NCI-H524 (cell line): ENCODE measurements at places on chromosomes 5 and 9.

DNA sequence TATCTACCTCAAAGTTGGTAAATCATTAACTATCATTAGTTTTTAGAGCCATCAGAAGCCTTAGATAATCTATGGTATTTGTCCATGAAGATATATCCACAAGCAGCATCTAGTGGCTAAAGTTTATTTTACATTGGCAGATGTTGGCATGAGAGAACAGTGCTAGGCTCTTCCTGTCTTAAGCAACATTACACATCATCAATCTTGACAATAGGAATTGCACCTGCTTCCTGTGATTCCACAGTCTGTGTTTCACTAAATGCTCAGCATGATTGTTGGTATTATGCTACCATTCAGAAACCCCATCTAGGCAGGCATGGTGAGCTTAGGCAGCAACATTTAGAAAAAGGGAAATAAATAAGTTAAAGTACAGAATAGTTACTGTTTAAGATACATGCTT is 246.6 kb downstream of the SLCO4C1 start:
- DNase-seq, result peak; percentile 34

DNA sequence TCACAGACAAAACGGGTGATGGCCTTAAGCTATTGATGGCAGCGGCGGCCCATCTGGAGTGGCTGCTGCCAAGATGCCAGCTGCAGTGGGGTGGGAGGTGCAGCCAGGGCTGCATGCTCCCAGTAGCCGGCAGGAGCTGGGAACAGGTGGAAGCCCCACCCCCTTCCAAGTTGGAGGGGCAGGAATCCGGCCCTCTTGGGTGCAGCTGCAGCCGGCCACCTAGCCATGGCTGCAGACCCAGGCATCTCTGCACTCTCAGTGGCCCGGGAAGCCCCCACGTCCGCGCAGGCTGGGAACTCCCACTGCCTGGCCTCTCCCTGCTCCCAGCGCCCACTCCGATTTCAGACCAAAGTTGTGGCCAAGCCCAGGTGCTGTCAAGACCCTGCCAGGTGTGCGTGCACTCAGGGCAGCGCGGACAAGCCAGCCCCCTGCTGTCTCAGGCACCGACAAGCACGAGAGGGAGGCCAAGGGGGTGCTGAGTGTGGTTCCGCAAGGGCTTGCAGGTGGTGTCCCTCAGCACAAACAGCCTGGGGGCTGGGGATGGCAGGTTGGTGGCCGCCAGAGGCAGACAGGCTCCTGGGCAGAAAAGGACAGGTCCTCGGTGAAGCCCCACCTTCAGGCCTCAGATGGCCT is 115.1 kb upstream of the TSLP start:
- DNase-seq, result peak; percentile 67

DNA sequence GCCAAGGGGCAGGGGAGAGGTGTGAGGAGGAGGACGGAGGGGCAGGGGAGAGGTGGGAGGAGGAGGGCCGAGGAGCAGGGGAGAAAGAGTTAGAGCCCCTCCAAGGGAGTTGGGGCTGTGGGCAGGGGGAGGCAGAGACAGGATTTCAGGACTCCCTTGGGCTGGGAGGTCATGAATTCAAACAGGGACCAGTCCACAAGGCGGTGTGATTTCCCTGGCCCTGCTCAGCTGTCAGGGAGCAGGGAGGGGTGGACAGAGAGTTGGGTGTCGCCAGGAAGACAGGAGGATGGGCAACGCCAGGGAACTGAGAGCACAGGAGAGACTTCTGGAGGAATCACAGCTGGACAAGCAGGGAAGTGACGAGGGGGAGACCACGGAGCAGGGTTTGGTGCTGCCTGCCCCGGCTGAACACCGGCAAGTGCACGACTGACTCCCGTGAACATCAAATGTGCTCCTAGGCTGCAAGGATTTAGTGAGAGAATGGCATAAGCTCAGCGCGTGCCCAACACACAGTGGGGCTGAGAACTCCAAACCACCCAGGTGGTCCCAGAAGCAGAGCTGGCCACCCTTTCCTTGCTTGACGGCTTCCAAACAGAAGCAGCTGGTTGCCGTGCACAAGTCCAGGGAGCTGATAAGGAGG is 17.8 kb upstream of the OLFM1 start:
- DNase-seq, result no peak

- DNase-seq, result peak; percentile 49
Observed at GRCh38 chr9:33264003-33264472, 470 bp downstream of the BAG1 start.

DNA sequence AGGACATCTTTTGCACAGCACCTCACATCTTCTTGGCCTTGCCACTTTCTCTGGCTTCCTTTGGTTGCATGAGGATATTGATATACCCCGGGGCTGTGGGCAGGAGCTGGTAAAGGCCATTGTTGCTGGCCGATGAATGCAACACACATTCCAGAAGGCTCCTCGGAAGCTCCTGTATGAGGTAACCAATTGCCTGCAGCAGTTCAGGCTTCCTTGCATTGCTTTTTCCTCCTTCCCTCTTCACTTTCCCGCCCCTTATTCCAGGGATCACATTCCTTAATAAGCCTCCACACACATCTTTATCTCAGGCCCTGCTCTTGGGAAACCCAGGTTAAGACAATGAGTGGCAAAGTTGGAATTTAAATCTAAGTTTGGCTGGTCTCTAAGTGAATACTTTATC is 505.4 kb upstream of the CLINT1 start:
- DNase-seq, result no peak

GRCh38 chr5:134506054-134507039 is 19.1 kb upstream of the JADE2 start:
- DNase-seq, result no peak

DNA sequence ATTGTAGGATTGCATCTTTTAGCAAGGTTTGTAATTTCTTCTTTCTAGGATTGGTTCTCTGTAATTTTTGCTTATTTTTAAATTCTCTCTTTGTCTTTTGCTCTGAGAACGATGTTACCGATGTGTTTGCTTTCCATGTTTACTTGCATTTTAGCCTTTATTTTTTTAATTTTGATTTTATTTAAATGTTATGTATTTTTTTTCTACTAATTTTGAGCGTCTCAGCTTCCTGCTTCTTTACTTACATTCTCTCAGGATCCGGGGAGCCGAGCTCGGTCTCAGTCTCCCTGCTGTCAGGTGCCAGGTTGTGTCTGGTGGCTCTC is 20.9 kb downstream of the ANXA2R start:
- no peak for DNase-seq

- DNase-seq, result no peak
Observed at GRCh38 chr5:146016764-146017484, 80.5 kb downstream of the SH3RF2 start.

GRCh38 chr5:158070859-158071258 is 211.9 kb upstream of the CLINT1 start:
- DNase-seq, result no peak

DNA sequence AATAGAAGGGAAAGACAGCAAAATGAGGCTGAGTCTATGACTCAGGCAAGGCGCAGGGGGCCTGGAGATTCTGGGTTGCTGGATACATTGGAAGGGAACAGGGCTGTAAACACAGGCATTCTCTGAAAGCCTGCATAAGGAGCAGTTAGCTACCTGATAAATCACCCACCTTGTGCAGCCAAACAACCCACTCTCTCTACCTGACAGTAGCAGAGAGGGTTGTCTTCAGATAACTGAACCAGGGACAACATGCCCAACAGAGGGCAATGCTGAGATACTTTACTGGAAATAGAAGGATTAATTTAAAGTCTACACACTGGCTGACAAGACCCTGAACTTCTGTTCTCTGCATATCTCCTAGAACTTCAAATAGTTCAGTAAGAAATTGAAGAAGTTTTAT is 161.6 kb downstream of the KCTD16 start:
- peak; percentile 22 for DNase-seq

DNA sequence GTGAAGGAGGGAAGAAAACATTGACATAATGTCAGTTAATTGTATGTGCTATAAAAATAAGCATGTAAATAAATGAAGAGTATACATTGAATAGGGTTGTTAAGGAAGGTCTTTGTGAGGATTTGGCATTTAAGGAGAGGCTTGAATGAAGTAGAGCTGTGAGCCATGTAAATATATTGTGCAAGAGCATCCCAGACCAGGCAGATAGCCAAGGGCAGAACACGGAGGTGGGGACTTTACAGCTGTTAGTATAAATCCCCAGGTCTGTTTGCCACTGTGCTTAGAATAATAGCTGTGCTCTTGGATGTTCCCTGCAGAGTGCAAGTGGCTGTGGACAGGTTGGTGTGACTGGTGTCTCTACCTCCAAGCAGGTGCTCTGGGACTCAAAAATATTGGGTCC is 211.7 kb downstream of the LRRC70 start:
- peak; percentile 2 for DNase-seq

- DNase-seq, result no peak
Observed at GRCh38 chr9:28413471-28413870, 840.2 kb upstream of the C9orf72 start.

- DNase-seq, result no peak
Observed at GRCh38 chr5:163760498-163760897, 255.1 kb downstream of the MAT2B start.

- DNase-seq, result no peak
Observed at GRCh38 chr5:144198386-144198785, 27.7 kb downstream of the KCTD16 start.

DNA sequence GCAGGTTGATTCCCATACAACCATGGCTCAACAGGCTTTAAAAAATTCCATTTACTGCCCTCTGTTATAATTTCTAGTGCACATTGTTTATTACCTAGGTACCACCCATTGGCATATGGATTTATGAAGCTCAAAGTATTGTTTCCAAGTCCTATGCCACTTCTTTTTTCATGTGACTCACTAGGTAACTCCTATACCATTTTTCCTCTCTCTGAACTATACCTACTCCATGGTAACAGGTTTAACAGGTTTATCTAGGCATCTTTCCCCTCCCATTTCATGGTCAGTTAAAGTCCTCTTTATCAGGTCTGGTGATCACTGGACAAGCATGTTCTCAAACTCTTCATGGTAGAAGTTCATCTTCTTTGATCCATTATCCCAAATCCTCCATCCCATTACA is 49.6 kb upstream of the ABCA1 start:
- DNase-seq, result no peak

DNA sequence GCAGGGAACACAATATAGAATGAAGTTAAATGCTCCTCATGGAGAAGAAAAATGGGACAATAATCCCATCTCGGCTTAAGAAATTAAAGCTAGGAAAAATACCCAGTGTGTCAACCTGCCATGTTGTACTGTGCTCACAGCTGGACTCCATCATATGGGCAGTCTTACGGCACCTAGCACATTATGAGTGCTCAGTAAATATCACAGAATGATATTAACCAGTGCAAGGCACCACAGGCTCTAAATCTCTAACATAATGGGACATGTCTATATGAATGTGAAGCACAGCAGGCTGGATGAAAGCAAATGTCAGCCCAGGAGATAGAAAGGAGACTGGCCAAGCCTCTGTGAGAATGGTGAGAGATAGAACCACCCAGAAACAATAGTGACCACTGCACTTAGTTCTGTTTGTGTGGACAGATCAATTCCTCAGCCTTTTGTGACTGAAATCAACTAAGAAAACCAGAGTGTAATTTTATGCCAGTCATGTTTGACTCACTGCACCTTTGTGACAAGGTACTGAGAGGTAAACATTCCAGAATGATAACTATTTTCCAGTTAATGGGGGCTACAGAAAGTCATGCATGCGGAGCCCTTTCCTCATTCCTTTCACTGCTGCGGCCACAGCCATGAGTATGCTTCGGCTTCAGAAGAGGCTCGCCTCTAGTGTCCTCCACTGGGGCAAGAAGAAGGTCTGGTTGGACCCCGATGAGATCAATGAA is 140.4 kb upstream of the CDH6 start:
- DNase-seq, result no peak

- no peak for DNase-seq
Observed at GRCh38 chr5:71882826-71883741, 164.0 kb downstream of the CARTPT start.

- no peak for DNase-seq
Observed at GRCh38 chr5:152066784-152067183, 142.1 kb upstream of the GLRA1 start.

DNA sequence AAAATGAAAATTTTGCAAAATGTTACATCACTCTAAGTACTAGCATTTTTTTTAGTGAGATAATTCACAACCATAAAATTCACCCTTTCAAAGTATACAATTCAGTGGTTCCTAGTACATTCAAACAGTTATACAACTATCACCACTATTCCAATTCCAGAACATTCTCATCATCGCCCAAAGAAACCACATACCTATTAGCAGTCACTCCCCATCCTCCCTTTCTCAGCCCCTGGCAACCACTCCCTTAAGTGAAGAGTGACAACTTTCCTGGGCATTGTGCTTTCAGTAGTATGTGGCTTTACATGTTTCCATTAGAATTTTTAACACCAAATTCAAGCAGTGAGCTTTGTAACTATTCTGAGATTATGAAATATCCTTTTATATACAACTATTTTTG is 81.4 kb downstream of the RASEF start:
- DNase-seq, result no peak

DNA sequence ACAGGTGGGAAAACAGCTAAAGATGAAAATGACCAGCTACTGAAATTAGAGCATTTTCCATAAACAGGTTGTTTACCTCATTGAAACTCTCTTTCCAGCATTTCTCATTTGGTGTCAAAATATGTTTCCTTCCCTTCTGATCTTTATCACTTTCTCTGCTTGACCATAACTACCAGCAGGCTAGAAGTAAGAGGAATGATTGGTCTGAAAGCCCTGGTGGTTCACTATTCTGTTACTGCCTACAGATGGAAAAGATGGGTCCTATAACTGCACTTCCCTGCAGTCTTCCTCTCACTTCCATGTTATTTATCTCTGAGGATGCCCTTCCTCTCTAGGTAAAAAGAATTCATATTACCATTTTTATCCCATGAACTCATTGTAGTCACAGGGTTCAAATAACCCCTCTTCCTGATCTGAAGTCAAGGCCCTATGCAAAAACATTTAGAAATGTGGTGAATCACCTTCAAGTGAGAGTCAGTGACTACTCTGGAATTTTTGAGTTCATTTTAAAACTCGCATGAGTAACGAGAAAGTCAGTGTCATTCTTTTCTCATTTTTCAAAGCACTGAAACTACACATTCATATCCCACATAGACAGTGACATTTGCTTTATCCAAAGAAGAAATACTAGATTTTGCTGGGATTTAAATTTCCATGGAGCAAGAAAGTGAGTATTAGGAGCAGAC is 51.7 kb downstream of the ZNF474 start:
- DNase-seq, result no peak
